ENCODE measurements at places on chromosomes 1 and 21.
A peak's percentile ranks its signal among the peaks of the same experiment; 100 is the strongest.

DNA sequence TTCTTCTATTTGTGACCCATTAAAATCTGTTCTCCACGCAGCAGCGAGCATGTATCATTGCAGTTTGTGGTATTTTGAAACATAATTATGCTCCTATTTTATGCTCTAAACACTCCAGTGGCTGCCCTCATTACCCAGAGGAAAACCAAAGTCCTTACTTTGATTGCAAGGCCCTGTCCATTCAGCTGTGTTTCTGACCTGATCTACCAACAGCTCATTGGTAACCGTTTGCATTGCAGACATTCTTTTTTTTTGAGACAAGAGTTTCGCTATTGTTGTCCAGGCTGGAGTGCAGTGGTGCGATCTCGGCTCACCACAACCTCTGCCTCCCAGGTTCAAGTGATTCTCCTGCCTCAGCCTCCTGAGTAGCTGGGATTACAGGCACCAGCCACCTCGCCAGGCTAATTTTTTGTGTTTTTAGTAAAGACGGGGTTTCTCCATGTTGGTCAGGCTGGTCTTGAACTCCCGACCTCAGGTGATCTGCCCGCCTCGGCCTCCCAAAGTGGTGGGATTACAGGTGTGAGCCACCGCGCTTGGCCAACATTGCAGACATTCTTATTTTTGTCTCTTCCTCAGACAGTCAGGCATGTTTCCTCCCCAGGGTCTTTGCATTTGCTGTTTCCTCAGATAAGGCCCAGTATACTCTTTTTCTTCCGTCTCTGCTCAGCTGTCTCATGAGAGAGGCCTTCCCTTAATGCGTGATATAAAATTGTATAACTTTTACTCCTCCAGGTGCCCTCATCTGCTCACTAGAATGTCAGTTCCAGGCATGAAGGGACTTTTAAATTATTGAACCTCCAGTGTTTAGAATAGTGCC, 32.5 kb downstream of the THRAP3 start:
- no peak for DNase-seq

DNA sequence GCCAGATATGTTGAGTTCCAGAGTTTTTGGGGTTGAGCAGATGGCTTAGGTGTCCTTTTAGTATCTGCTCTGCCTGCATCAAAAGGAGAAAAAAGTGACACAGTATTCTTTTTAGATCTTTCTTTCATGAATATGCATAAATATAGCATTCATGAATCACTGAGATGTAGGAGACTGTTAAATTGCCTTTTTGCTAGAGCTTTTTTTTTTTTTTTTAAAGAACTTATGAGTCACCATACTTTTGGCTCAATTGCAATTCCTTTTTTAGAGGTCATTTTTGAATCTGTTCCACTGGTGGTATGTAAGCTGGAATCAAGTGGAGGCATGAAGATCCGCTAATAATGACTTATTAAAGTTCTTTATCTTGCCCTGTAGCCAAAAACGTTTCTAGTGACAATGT, 480.9 kb upstream of the ZRANB2 start:
- no peak for DNase-seq

GRCh38 chr1:87786861-87787545, 458.3 kb downstream of the LMO4 start:
- no peak for DNase-seq

DNA sequence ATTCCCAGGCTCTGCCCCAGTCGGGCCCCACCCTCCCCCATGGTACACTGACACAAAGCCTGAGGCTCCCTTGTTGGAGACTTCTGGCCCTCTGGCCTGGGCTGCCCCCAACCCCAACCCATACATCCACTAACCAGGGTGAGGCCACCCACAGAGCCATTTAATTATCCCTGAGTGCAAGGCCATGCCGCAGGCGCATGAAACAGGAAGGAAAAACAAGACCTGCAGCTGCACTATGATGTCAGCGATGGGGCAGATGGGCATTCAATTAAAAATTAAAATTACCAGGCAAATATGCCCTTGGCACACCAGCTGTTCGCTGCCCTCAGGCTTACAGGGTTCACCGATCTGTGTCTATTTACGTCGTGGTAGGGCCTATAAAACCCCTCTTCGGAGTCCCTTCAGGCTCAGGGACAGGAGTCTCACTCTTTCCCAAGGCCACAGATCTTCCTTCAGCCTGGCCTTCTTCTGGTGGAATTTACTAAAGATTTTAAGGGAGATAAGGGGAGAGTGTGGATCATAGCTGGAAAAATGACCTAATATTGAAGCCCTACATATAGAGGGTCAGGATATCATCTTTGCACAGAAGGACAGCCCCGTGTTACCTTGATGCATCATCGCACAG, 29.6 kb upstream of the RGS16 start:
- peak; percentile 10 for DNase-seq

DNA sequence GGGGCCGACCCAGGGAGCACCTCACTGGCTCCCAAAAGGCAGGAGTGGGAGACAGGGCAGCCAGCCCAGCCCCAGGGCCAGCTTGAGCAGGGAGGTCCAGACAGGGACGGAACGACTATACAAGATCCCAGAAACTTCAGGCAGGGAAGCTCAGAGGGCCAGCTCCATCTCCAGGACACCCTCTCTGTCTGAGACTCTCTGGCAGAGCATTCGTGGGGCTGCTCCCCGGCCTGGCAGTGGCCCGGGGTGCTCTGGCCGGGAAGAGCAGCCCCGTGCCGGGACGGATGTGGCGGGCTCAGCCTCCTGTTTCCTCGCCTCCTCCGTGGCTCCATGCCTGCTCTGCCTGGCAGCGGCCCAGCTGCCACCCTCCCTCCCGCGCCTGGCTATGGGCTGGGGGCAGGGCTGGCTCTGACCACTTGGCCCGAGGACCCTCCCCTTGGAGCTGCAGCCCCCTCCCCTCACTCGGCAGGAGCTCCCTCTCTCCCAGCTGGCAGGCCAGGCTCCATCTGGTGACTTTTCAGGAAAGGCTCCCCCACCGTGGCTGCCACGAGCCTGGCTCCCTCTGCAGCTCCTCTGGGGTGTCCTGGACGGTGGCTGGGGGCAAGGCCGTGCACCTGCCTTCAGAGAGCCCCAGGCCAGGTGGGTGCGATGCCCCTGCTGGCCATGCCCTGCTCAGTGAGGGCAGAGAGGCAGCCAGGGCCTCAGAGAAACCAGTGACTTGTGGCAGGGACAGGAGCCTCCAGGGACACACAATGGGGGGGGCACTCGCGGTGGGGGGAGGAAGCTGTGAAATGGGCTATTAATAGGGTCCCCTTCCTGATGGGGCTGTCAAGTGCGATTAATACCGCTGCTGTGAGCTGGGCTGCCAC, 5.6 kb upstream of the PLCH2 start:
- DNase-seq = no peak

DNA sequence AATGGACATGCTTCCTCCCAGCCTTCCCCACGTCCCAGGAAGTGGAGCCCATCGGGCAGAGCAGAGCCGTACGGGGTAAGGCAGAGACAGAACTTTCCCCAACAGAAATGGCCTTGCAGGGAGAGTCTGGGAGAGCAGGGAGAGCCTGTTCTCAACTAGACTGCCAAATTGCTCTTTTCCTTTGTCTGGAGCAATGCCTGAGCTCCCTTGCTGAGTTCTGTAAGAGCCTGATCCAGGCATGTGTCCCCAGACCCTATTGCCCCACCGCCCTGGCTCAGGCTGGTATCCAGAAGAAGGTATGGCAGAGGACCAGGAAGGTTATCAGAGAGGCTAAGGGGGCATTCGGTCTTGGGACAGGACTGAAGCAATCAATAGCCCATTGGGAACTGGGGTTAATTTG, 79.9 kb downstream of the TMEM53 start:
- DNase-seq = no peak

- no peak for DNase-seq
These were observed 51.8 kb upstream of the PDE9A start for GRCh38 chr21:42601656-42602055.

GRCh38 chr1:30920827-30921226, 12.3 kb upstream of the SDC3 start:
- no peak for DNase-seq

- no peak for DNase-seq
These were observed 7.1 kb upstream of the CDK18 start for GRCh38 chr1:205497351-205497750.

DNA sequence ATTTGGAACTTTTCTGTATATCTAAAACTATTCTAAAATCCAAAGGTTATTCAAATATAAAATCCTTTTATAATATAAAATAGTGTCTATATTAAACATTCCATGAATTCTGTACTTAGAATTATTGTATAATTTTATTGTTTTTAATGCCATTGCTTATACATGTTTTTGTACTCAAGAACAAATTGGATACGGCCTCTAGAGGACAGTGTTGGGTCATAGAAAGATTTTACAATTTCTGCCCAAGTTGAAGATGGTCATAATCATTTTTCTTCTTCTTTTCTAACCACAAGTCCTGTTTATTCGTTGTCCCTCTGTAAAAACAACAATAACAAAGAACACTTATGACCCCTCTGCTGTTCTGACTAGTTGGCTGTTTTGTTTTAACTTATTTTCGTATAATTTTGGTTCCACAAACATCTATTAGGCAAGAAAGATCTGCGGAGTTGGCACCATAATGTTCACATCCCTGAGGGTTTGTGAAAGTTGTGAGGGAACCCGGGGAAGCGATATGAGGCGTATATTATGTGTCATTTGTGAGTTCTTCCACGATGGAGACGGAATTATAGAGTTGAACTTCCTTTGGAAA, 75.7 kb upstream of the KIF26B start:
- peak; percentile 29 for DNase-seq

DNA sequence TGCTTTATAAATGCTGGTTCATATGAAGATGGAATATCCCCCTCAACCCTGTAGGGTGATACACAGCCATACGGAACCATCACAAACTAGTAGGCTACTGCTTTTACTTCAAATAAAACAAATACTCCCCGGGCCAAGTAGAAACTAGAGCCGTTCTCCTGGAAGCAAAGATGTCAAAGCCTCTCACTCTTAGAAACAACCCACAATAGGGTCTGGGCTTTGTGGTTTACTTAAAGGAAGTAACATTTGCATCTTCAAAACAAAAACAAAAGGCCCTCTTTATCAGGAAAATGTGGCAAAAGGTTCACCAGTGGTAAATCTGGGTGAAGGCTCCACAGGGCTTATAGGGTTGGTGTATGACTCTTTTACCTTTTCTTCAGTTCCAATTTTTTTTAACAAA, 49.8 kb downstream of the HLCS start:
- DNase-seq = no peak

GRCh38 chr1:164755690-164756089, 196.7 kb downstream of the PBX1 start:
- no peak for DNase-seq

- peak; percentile 34 for DNase-seq
These were observed 194.6 kb downstream of the ST6GALNAC3 start for GRCh38 chr1:76269155-76269554.

- DNase-seq = no peak
These were observed 52.0 kb upstream of the RPL11 start for GRCh38 chr1:23639460-23640095.

DNA sequence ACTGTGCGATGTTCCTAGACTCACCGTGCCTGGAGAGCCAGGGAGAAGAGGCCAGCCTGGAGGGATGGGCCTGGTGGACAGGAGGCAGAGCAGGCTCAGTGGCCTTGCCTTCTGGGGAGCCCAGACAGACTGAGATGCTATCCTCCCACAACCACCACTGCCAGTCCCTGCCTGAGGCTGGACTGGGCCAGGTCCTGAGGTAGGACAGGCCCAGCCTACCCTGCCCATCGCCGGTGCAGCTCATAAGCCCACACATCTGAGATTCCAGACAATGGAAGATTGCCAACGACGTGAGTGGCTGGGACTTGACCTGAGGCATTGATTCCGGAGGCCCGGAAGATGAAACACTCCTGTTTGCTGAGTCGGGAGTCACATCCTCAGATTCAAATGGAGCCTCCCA, 5.8 kb downstream of the CLEC20A start:
- no peak for DNase-seq

GRCh38 chr1:168763031-168763430, 34.0 kb upstream of the DPT start:
- no peak for DNase-seq

DNA sequence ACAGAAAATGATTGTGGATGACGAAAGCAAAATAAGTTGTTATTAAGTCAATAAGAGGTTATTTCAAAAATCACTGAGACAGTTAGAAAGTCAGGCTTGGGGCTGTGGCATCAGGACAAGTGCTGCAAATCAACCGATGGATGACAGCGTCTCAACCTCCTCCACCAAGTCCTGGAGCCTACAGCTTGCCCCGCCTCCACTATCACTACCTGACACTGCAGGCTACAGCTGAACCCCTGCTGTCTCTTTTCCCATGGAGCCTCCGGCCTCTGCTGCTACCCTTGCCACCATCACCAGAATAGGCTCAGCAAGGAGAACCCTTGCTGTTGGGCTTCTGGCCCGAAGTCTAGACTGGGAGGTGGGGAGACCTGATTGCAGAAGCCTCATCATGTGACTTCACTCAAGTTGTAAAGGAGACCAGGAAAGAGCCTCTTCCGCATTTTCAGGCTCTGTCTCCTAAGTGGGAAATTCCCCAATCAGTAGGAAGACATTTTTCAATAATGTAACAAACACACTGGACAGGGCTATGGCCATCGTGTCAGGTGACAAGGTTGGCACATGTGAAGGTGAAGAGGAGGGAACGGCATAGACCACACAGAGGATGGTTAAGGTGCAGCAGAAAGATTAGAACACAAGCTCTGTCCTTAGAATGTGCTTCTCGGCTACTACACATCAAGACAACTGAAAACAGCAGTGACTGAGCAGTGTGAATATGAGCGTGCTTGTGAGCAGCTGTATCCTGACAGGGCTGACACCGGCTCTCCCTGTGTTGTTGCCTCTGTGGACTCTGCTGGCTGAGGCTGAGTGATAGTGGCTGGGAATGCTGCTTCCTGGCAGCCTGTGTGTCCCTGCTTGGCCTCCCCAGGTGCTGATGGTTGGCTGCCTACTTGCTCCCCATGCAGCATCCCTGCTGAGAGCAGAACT, 660.7 kb downstream of the PTPRU start:
- no peak for DNase-seq

- no peak for DNase-seq
These were observed 37.8 kb upstream of the CTTNBP2NL start for GRCh38 chr1:112358061-112358770.

- no peak for DNase-seq
These were observed 704 bp downstream of the WDR4 start for GRCh38 chr21:42878678-42878992.

- DNase-seq = no peak
These were observed 16.5 kb downstream of the TADA1 start for GRCh38 chr1:166859597-166859996.

- DNase-seq = no peak
These were observed 422.7 kb downstream of the SIPA1L2 start for GRCh38 chr1:232207073-232207866.

GRCh38 chr1:27152829-27153548, 1.9 kb downstream of the SLC9A1 start:
- no peak for DNase-seq

GRCh38 chr1:78048446-78048845, 2.7 kb downstream of the GIPC2 start:
- DNase-seq = no peak
